ENCODE measurements at places on chromosomes 1 and 21. TPM values are rescaled to one million over a fixed set of nuclear protein-coding genes. Genes with fewer than 3 reads are reported as not detected.

DNA sequence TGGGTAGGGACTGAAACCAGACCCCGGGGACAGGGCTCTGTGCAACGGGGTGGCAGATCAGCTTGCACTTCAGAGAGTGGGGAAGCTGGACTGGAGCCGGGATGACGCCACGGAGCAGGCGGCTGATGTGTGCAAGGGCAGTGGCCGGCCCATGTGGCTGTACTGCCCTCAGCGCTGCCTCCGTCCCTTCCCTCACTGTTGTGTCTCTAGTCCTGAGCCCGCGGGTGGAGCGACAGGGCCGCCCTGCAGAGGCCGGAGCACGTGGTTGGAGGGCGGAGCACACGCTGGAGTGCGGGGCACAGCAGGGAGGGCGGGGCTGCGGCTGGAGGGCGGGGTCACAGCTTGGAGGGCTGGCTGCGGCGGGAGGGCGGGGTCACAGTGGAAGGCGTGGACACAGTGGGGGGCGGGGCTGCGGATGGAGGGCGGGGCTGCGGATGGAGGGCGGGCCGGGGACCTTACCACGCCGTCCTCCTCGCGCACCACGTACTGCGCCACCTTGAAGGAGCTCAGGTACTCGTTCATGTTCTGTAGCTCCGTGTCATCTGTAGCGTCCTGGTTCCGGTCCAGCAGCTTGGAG lies 52.4 kb downstream of the CHD5 start:
- no peak for DNase-seq

The IFI44 gene
- 75.9 TPM for total RNA-seq

DNA sequence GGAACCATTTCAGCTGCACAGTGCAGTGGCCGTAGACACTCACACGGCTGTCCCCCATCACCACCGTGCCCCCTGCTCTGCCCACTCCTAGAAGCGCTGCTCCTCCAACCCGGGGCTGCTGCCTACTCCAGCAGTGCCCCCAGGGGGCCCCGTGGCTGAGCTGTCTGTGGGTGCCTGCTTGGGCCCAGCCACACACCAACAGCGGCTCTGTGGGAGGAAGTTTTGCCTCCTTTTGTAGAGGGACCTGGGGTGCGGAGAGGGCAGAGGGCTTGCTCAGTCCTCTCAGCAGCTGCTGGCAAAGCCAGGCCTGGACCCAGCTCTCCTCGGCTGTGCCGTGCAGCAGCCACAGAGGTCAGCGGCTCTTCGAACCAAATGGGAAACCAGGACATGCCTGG lies 11.4 kb upstream of the LRRC3 start:
- DNase-seq = no peak

DNA sequence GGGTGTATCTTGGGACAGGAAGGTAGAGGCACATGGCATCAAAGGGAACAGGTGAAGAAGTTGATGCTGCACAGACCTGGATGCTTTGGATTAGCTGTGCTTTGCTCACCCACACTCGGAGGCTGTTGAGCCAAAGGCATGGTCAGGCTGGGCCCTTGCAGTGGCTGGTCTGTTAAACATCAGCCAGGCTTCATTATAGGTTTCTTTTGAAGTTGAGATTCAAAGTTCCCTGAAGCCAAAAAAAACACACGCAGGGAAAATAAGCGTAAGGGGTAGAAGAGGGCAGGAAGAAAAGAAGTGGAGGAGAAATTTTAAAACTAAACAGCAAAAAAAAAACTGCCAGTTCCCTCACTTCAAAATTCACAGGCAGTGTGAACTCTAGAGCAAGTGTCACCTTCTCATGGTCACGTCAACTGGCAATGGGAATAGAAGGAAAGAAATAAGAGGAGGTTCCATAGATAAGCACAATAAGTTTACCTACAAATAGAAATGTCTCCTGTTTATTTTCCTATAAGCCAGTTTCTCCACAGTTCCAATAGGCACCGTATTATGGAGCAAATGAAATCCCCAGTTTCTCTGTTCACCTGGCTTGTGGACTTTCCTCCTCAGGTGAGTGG lies 139.5 kb downstream of the PAPPA2 start:
- DNase-seq = no peak

DNA sequence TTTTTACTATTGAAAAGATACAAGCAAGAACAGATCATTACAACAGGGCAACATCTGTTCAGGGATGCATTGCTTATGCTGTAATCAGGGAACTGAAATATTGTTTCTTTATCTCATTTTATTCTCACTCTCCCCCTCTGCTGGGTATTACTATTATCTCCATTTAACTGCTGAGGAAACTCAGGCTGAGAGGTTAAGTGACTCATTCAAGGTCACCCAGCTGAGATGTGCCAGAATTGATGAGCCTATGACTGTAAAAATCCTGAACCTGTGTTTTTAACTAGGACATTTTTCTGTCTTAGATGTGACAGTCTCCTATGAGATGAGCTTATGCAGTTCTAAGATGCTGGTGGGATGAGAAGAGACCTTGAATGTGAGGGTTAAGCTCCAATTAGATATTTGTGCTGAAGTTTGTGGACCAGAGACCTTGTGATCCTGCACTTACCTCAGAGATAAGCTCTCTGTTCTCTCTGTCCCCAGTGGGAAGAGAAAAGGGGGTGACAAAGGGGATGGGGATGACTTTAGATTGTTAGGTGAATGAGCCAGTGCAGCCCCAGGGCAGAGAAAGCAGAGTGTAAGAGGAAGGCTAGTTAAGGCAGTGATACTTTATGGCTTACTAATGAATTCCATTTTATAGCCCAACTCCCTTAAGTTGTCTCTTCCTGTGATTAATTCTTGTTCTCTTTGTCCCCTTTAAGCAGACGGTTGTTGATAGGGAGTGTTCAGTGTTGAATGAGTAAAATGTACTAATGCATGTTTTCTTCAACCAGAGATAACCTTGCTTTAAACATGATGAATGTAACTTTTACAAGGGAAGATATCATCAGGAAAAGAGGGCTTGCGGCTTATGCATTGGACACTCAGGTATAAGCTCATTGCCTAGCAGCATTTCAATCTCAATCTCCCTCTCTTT lies 111.4 kb downstream of the HLX start:
- peak; percentile 22 for DNase-seq

The CYP4A22 gene
- total RNA-seq = not detected

DNA sequence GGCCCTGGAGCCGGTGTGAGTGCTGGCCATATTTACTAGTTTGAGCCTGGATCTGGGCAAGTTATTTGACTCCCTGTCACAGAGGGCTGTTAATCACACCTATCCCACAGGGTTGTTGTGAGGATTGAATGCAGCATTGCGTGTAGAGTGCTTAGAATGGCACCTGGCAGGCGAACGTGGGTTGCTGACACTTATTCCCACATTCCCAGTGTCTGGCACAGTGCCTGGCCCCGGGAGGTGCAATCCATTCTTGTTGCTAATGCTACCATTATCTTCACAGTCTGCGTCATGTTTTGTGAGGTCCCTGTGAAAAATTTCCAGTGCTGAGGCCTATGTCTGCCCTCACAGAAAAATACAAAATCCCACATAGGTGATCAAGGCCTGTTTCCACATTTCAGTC lies 66.1 kb downstream of the CD2 start:
- peak; percentile 71 for DNase-seq

The FCGR3A gene
- not detected for total RNA-seq

- peak; percentile 82 for DNase-seq
These were observed 11.7 kb upstream of the ENO1 start for GRCh38 chr1:8889925-8890785.

DNA sequence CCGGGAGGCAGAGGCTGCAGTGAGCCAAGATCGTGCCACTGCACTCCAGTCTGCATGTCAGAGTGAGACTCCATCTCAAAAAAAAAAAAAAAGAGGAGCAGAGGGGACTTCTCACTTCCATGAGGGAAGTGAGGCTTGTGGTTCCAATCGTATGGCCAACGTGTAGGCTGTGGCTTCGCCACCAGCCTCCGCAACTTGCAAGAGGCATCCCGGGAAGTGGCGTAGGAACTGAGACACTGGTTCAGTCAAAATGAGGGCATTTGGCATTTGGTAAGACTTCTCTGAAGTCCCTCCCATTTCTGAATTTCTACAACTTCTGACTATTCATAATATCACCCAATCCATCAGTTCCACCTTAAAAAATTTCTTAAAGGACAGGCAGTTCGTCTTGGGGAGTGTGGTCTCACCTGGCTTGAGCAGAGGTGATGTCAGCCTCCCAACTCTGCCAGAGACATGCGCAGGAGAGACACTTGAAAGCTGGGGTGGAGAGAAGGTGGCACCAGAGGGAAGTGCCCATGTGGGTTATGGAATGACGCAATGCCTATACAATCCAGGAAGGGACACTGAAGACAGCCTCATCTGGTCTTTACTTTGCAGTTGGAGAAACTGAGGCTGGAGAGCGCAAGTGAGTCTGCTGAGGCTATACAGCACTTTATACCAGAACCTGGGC lies 17.2 kb downstream of the KAZN start:
- no peak for DNase-seq

DNA sequence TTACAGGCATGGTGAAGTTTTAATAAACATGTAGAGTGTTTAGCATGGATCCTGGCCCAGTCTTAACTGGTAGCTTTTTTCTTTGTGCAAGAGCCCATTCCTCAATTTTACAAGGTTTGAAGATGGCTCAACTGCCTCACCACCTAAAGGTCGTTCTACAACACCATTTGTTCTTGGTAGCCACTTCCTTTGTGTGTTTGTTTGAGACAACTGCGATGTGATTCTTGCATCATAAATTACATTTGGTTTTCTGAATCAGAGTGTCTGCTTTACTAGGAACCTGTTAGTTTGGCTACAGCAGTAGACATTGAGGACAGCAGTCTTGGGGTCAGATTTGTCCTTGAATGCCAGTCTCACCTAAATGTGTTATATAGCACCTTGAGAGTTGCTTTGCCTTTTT lies 3.3 kb downstream of the PLEKHM2 start:
- DNase-seq = no peak

GRCh38 chr21:36149788-36150711 lies 6.6 kb upstream of the DOP1B start:
- peak; percentile 44 for DNase-seq

GRCh38 chr1:173444757-173445156 lies 32.4 kb upstream of the PRDX6 start:
- DNase-seq = no peak

DNA sequence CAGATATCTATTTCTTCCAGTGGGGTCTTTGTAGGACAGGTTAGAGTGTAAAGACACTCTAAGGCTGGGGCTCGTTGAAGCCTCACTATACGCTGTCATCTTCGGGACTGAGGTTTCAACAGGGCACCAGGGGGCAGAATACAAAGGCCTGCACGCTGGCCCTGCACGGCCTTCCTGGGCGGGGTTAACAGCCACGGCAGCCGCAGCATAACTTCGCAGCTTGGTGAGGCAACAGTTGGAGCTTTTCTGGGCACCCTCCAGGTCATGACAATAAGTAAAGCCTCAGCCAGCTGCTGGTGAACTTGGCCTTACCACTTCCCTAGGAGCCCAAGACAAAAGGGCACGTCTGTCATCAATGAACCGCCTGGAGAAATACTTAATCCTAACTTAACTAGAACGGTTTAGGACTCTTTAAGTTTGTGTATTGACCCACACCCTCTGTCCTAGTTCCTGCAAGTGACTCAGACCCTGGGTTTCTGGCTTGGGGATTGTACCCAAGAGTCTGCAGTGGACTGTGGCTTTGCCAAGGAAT lies 2.3 kb upstream of the RUNX1 start:
- peak; percentile 96 for DNase-seq

GRCh38 chr1:30889511-30889910 lies 19.0 kb downstream of the SDC3 start:
- no peak for DNase-seq

DNA sequence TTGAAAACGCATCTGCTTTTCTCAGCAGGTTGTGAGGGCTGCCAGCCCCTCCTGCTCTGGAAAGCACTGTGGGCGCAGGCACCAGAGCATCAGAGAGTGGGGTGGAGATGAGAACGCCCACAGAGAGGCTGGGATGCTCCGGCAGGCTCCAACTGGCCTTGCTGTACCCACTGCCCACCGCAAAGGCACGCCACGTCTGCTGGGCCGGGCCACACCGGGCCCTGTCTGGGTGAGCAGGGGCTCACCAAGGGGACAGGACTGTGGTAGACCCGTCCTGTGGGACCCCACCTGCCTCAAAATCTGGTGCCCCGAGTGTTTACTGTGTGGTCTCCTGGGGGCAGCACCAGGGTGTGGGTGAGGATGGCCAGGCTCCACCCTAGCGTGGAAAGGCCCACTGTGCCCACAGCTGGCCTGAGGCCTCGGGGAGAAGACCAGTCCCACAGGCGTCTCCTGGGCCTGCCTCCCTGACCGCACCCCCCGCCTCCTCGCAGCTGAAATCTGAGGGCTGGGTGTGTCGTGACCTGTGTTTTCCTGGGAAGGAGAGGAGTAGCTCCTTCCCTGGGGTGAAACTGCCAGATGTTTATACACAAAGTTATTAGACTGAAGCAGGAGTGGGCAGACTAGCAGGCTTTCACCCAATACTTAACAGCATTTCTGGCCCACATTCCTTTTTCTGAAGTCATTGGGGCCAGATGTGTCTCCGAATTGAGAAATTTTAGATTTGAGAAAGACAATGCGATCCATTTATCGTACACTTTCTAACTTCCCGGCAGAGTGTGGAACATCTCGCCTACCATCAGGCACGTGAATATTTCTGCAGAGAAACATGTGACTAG lies 53.8 kb downstream of the STUM start:
- DNase-seq = peak; percentile 63

GRCh38 chr1:61122389-61122788 lies 40.0 kb downstream of the NFIA start:
- no peak for DNase-seq

GRCh38 chr1:235901461-235901860 lies 34.8 kb upstream of the LYST start:
- no peak for DNase-seq

The LYST gene
- total RNA-seq = 3.8 TPM

DNA sequence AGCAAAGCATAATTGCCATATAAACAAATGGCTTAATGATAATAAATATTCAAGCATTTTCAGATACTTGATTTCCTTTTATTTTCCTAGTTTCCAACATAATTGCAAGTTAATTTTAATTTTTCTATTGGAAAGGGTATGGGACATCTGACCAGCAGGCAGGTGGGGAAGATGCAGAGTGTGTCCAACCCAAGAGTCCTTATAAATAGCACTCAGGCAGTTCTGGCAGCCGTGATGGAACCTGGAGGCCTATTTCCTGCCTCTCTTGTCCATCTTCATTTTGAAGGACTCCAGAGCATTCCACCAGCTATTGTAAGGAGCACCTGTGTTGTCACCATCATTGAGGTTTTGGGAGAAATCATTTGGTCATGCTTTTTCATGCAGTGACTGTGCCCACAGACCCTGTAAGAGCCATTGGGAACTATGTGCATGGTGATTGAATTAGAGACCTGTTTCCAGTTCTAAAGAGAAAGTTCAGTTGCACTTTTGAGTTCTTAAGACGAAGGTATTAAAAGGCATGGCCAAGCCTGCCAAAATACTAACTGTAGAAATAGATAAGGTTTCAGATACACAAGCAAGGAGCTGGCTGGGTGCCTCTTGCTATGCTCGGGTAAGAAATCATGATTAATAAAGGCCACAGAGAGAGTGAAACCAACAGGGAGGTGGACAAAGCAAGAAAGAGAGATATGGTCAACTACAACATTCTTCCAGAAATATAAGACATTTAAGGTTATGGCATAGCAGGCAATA lies 92.3 kb downstream of the SPATA46 start:
- DNase-seq = no peak

DNA sequence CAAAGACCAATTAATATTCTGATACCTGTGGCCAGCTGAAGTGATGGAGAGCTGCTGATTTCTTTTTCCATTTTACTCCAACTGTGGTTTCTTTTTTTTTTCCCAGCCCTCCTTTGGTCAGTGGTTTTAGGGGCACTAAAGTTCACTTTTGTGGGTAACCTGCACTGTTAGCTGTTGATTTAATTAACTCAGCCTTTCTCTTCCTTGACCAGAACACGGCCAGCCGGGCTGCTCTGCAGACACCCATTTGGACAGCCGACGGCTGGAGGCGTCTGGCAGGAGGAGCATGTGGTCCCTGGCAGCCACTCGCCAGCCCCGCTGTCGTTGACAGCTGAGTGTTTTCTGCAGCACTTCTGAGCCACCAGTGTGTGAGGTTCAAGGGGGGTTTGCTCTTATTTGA lies 136.2 kb upstream of the RUNX3 start:
- DNase-seq = no peak

The CYYR1 gene
- total RNA-seq = not detected
